NCI-H187 (cell line): ENCODE measurements at places on chromosomes 6 and 20.

DNA sequence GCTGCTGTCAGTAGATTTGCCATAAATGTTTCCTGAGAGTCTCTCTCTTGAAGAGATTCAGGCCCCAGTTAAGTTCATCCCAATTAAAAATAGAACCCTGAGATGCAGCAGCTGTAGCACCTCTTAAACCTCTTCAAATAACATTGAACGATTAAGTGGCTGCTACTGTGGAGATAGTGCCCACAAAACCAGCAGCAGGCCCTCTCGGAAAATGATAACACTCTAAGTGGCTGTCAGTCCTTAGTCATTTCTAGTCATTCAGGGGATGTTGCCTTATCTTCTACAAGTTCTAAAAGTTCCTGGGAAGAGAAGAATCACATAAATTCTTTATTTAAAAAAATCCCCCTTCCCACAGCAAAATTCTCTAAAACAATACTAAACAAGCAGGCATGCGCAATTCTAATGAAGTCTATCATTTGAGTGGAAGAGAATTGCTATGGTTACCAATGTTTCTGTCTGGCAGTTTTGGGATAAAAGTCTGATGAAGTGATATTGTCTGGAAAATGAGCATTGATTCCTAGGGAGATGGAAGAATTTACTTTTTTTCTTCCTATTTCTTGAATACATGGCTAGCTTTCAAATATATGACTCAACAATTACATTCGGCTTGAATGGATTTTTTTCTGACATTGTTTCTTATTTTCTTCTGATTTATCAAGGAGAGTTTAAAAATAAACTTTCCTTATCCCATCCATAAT is 131.9 kb downstream of the TRMT11 start:
- peak; percentile 11 for DNase-seq

DNA sequence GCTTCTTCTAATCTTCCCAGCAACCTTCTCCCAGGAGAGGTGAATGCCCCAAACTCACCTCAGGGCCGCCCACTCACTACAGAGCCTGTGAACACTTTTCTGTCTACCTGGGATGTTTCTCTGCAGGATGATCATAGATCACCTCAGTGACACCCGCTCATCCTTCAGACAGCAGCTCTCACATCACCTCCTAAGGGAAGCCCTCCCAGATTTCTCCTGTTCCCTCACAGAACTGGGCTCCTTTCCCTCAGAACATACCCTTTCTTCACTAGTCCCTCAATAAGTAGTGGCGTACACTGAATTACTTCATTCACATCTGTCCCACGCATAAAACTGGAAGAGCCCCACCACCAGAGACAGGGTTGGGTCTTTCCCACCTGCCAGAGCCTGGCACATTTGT is 57.8 kb downstream of the CDK5RAP1 start:
- no peak for DNase-seq

GRCh38 chr6:131982740-131983259 is 31.6 kb upstream of the CCN2 start:
- DNase-seq, result no peak

- no peak for DNase-seq
These were observed 23.5 kb downstream of the PTCHD4 start for GRCh38 chr6:48087448-48087847.

GRCh38 chr6:384898-385297 is 6.7 kb upstream of the IRF4 start:
- no peak for DNase-seq

GRCh38 chr6:16721977-16722376 is 39.3 kb downstream of the ATXN1 start:
- DNase-seq, result no peak
